ENCODE measurements at places on chromosomes 5 and 9. TPM values are rescaled to one million over a fixed set of nuclear protein-coding genes. Genes with fewer than 3 reads are reported as not detected.

CNTLN gene
- total RNA-seq, result 5.7 TPM

DIRAS2 gene
- total RNA-seq, result not detected

ADGRD2 gene
- not detected for total RNA-seq

C6 gene
- not detected for total RNA-seq

ZDHHC11 gene
- 15.9 TPM for total RNA-seq

LCP2 gene
- total RNA-seq, result not detected

ZFP37 gene
- 2.5 TPM for total RNA-seq

OGN gene
- total RNA-seq, result not detected

ZNF883 gene
- total RNA-seq, result 0.94 TPM

PIP5K1B gene
- total RNA-seq, result not detected

MSANTD3 gene
- total RNA-seq, result 75.2 TPM

HRCT1 gene
- 0.32 TPM for total RNA-seq

GCNT1 gene
- 4.4 TPM for total RNA-seq

ANKRD33B gene
- 10.9 TPM for total RNA-seq

PLGRKT gene
- total RNA-seq, result 26.7 TPM

SLC25A2 gene
- not detected for total RNA-seq

SPAG8 gene
- 0.76 TPM for total RNA-seq

PLAC8L1 gene
- 0.26 TPM for total RNA-seq

ADAMTS19 gene
- total RNA-seq, result not detected

AK6 gene
- 52.3 TPM for total RNA-seq

PCDHB9 gene
- not detected for total RNA-seq

NMUR2 gene
- 0.13 TPM for total RNA-seq

DDX4 gene
- not detected for total RNA-seq

RFESD gene
- 4.4 TPM for total RNA-seq

GRXCR2 gene
- total RNA-seq, result not detected

TERT gene
- 2.5 TPM for total RNA-seq

ERCC8 gene
- total RNA-seq, result 19.6 TPM

CDK9 gene
- total RNA-seq, result 45.6 TPM

MAMDC2 gene
- total RNA-seq, result 0.23 TPM

TAF11L5 gene
- total RNA-seq, result not detected

TMEM245 gene
- total RNA-seq, result 46.5 TPM

SPACA9 gene
- 4.9 TPM for total RNA-seq

FSTL4 gene
- total RNA-seq, result 4.1 TPM

IFNK gene
- not detected for total RNA-seq

TBCA gene
- 263 TPM for total RNA-seq

GAS1 gene
- total RNA-seq, result 0.09 TPM

LCN15 gene
- not detected for total RNA-seq

MINAR2 gene
- not detected for total RNA-seq

N4BP3 gene
- 0.67 TPM for total RNA-seq

DMGDH gene
- 0.58 TPM for total RNA-seq

GPR150 gene
- total RNA-seq, result not detected

TRUB2 gene
- 47.7 TPM for total RNA-seq

SHISAL2B gene
- total RNA-seq, result not detected

CDC14B gene
- total RNA-seq, result 13.5 TPM

PDCD1LG2 gene
- total RNA-seq, result 0.13 TPM

LHX6 gene
- total RNA-seq, result 1.1 TPM
